ENCODE measurements at places on chromosomes 12 and 14.

- DNase-seq, result no peak
These were observed 101.2 kb upstream of the STXBP6 start for GRCh38 chr14:25150934-25151790.

DNA sequence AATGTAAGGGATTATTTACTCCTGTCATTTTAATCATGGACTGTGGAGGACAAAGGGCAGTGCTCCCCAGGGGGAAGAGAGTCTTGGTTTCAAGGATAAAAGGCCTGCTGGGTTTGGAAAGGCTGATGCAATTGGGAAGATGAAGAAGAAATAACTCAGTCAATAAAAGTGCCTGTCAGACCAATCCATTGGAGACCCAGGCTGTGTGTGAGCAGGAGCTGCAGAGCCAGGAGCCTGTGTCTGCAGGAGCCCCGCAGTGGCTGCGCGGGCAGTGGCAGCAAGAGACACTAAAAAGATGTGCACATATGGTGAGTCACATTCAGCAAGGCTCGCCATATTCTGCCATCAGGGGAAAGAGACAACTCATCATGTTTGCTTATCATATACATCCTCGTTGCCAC lies 90.4 kb downstream of the CRACR2A start:
- DNase-seq, result no peak

DNA sequence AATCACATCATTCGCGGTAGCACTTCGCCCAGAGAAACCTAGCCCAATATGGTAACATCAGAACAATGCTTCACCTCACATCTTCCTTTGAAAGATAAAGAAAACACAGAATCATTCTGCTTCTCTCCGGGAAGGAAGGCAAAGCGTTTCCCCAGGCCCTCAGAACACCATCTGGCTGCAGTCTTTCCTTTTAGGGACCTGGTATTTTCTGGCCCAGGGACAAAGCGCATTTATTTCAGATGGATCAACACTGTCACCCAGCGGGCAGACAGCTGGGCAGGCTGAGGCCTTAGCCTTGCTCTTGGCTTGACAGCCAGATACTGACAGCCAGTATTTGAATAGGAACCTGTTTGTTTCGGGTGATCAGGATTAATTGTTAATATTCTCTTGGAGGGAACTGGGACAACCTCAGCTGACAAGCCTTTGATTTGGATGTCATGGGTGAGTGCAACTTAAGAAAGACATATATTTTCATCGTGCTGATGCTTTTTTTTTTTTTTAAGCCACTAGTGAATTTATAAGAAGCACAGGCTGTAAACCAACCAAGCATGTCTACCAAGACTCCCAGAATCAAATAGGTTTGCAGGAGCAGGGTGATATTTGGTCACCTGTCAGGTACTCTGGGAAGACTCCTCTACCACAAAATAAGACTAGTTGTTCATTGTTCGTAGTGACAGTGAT lies 118.9 kb downstream of the VEZT start:
- no peak for DNase-seq

GRCh38 chr12:114397978-114398881 lies 7.7 kb downstream of the TBX5 start:
- no peak for DNase-seq

DNA sequence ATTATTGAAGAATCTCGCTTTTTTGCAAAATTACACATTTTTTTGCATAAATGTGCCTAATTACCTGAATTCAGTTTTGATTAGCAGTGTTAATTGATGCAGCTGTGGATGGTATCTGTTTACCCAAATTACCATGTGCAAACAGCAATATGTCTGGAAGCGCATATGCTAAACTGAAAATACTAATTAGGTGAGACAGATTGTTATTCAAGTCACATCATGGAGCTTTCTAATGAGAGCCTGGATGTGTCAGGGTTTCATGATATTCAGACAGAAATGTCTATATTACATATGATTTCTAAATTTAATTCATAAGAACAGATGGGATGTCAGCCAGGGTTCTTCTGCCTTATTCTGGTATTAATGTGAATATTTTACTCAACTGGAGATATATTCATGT lies 74.9 kb downstream of the RMST start:
- no peak for DNase-seq

DNA sequence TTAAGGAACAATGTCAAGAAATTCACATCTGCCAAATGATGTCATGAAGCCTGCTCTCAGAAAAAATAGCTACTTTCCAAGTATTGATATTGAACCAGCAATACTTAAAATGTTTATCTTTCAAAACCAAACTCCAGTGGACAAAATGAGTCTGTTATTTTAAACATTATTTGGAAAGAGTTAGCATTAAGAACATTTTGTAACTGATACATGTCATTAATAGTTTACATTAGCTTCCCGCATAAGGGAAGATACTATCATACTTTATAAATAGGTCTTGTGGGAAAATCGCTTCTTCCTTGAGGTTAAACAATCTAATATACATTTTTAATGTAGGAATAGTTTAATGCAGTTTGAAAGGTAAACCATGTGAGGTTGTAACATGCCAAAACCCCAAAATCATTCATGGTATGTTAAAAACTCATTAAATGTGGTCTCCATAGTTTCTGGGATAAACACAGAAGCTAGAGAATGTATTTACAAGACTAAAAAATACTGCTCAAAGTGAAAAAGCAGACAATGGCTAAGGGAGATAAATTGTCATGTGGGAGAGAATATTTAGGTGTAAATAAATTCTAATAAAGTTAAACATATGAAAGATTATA lies 73.4 kb upstream of the ATP2B1 start:
- no peak for DNase-seq

GRCh38 chr14:50961605-50962221 lies 17.4 kb upstream of the PYGL start:
- DNase-seq, result no peak

- DNase-seq, result no peak
These were observed 12.1 kb downstream of the FGD6 start for GRCh38 chr12:95205016-95205624.

DNA sequence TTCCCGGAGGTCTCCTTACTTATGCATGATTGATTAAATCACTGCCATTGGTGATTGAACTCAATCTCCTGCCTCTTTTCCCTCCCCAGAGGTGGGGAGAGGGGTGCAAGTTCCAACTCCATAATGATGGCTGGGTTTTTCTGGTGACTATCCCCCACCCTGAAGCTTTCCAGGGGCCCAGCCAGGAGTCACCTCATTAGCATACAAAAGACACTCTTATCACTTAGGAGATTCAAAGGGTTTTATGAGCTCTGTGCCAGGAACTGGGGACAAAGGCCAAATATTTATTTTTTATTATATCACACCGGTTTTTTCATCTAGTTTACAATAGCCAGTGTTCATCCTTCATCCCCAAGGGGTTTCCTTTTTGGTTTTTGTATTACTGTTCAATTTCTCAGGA lies 300.7 kb downstream of the ETNK1 start:
- DNase-seq, result no peak

DNA sequence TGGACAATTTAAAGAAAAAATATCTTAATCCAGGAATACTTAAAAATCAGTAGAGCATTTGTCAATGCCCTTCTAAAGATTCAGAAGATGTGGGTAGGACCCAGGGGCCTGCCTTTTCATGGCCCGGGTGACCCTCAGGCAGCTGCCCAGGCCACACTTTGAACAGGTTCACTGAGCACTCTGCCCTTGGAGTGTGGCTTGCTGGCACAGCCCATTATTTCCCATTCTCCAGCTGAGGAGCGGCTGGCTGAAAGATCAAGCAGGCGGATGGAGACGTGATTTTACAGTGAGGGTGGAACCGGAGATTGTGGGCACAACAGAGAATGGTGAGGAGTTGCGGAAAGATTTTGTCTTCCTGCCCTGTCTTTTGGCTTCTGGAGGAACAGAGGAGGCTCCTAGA lies 7.1 kb upstream of the PRPH start:
- DNase-seq, result no peak

DNA sequence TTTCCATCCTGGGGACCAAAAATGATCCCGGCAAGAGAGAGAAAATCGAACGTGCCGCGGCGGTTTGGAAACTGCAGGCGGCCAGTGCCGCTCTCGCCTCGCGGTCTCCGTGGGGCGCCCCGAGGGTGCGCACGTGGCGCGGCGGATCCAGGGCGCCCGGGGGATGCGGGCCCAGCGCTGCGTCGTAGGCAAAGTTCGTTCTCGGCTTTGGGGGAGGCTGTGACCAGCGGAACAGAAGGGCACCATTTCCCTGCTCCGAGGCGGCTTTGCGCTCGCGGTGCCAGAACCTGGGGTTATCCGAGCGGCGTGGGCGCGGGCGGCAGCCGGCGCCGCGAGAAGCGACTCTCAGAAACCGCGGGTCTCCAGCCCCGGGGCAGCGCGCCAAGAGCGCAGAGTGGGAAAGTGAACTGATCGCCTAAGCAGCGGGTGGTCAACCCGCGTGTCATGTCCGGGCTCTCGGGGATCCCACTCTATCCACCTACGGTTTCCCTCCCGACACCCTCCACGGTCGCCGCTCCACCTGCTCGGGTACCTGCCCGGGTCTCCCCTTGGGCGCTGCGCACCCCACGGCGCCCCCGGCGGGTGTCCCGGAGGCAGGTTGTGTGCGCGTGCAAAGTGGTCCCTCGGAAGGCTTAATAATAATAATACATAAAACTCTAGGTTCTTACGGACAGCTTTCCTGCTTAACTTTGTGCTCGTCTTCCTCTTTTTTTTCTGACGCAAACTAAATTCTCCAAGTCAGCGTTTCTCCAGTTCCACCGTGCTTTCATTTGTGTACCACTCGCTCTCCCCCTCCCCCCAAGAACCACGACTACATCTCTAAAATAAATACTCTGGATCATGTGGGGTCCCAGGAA lies 1.2 kb downstream of the ESRRB start:
- no peak for DNase-seq

- no peak for DNase-seq
These were observed 79.9 kb downstream of the BCL11B start for GRCh38 chr14:99192028-99192621.

- DNase-seq, result no peak
These were observed 268.8 kb upstream of the BTG1 start for GRCh38 chr12:92414170-92415070.

Measured in GM12864 (cell line).